ENCODE measurements at places on chromosomes 7 and 10. TPM values are rescaled to one million over a fixed set of nuclear protein-coding genes. Genes with fewer than 3 reads are reported as not detected.

The RP9 gene
- 9.5 TPM for total RNA-seq

The HOXA1 gene
- total RNA-seq = not detected

The TFAM gene
- 23.8 TPM for total RNA-seq

The NPC1L1 gene
- total RNA-seq = 0.16 TPM

The SPDYE6 gene
- total RNA-seq = not detected

The CDNF gene
- total RNA-seq = 0.81 TPM

The TBL2 gene
- 19.1 TPM for total RNA-seq

The TFEC gene
- 4.1 TPM for total RNA-seq

The GHRHR gene
- total RNA-seq = not detected

The ZPBP gene
- not detected for total RNA-seq

The YAE1 gene
- 27.4 TPM for total RNA-seq

The CPXM2 gene
- total RNA-seq = 80.9 TPM

The PRKG1 gene
- 27.5 TPM for total RNA-seq

The NUTM2A gene
- 2.2 TPM for total RNA-seq
